ENCODE measurements at places on chromosomes 6 and 20.

DNA sequence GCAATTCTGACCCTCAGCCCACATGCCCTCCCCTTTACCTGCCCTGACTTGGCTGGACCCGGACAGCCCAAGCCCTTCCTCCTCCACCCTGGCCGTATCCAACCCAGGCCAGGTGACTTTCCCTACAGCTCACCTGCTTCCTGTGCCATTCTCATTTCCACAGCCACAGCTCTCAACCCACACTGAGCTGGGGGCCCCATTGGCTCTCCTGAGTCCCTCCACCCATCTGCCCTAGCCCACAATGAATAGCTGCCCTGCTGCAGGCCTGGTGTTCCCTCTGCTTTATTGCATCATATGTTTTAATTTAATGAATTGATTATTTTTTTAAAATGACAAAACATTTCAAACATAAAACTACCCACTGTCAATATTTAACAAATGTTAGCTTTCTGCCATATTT lies 118.5 kb upstream of the BACH2 start:
- no peak for DNase-seq

- DNase-seq: no peak
Measured at GRCh38 chr6:79307321-79308036, 73.0 kb upstream of the HMGN3 start.

DNA sequence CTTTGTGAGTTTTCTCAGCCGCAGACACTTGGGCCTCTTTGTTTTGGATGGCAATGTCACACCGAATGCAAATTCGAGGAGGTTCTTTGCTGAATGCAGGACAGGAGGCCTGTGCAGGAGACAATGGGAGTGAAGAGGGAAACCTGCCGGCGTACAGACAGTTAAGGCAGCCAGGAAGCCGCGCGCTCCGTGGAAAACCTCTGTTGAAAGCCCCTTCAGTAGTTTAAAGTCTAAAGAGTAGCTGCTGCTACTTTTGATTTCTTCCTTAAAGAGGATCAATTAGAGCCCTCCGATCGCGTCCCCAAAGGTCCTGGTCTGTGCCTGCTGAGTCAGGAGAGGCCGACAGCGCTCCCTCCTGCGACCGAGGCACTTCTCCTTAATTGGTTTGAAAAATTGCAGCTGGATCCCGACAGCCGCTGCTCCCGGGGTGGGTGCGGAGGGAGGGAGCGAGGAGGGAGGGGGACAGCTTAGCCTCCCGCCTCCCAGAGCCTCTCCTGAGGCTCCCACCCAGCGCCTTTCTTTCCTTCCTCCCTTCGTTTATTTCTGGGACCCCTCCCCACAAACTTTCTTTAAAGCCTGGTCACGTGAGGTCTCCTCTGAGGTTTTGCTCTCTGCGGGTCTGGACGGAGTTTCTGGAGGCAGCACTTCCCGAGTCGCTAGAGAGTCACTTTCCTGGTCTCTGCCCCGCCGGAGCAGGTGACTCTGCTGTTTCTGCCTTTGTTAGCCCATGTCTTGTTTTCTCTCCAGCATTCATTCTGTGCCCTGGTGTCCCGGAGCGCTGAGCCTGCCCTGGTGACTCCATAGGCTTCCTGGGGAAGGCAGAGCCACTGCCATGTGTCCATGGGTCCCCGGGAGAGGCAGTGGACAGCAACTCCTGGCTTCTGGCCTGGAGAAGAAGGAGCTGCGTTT lies 22.3 kb upstream of the RPP40 start:
- DNase-seq: peak; percentile 58

- DNase-seq: no peak
Measured at GRCh38 chr6:118246406-118246805, 301.7 kb upstream of the PLN start.

DNA sequence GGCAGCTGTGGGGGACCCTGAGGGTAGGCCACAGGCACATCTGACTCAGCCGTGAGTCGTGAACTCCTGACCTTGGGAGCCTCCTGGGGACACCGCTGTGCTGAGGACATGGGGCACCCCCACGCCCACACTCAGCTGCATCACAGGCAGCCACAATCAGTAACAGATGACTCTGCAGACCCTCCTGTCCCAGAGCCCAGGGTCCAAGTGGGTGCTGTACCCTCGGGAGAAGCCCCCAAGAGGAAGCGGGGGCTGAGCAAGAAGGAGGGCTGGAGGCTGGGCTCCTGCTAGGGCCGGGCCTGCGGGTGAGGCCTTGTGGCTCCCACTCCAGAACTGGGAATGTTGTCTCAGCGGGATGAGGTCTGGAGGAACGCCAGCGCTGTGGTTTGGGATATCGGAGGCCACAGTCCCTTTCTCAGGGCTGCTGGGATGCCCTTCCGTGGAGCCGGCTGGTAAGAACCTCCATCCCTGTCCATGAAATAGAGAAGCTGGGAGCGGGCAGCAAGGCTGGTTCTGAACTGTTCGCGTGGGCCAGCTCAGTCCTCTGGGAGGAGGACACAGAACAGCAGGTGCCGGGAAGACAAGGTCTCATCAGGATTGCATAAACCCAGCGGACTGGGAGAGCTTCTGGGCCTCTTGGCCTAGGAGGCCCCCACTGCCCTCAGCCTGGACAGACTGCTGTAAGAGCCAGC lies 3.1 kb upstream of the LAMA5 start:
- no peak for DNase-seq

DNA sequence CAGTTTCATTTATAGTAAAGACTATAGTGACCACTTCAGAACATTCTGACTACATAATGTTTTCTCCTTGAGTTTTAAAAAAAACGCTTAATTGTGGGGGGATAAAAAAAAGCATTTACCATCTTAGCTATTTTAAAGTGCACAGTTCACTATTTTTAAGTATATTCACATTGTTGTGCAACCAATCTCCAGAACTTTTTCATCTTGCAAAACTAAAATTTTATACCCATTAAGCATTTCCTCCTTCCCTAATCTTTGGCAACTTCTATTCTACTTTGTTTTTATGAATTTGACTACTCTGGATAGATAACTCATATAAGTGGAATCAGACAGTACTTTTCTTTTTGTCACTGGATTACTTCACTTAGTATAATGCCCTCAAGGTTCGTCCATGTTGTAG lies 62.3 kb downstream of the FKBP5 start:
- DNase-seq: no peak

- DNase-seq: no peak
Measured at GRCh38 chr20:49272654-49273053, 5.2 kb downstream of the ZNFX1 start.

DNA sequence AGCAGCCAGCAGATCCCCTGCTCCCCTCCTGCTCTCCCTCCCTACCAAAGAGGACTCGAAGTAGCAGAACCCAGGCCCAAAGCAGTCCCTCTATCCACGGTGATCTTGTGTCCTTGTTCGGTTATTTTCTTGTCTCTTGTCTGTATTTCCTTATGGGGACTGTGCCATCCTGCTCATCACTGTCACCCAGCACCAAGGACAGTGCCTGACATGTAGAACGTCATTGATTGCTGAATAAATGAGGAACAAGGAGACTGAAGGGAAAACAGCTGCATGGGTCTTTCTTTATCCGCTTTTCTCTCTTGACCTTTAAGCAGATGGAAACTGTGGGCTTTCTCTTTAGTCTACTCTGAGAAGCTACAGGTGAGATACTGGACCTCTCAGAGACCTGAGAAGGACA lies 29.4 kb upstream of the ZNF831 start:
- no peak for DNase-seq
